ENCODE measurements at places on chromosomes 3 and 15.

DNA sequence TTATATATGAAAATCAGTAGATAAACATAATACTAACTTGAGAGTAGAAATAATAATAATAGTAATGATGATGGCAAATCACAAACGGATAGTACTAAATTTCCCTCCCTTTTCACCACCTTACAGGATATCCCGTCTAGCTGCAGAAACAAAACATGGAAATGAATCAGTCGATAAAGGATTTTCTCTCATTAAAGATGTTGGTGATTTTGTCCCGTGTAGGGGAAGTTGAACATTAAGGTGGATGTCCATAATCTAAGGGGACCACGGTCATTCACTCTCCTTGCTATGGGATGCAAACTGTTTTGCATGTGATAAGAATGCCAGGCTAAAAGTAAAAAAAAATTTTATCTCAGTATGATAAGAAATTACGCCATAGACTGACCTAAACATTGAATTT is 1027.7 kb upstream of the NR2F2 start:
- no peak for DNase-seq

- peak; percentile 80 for DNase-seq
Measured at GRCh38 chr15:40894681-40895448, 615 bp downstream of the VPS18 start.

DNA sequence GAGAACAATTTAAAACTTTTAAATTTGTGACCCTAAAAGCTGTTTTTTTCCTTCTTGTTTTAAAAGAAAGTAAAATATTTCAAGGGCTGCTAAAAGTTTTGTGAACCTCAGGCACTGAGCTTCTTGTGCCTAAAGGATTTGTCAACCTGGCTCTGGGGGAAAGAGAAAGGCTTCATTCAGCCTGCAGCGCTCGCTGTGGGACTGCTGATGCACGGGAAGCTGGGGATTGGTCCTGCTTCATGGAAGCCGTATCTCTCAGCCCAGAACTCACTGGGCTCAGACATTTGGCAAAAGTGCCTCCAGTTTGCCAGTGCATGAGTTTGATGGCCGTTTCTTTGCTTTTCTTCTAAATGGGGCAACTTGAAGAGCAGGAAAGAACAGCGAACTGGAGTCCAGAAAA is 30.8 kb downstream of the TPRG1 start:
- no peak for DNase-seq

- DNase-seq, result no peak
Measured at GRCh38 chr3:143685491-143685890, 162.8 kb downstream of the SLC9A9 start.

- DNase-seq, result no peak
Measured at GRCh38 chr3:53675942-53676341, 170.3 kb downstream of the CHDH start.

DNA sequence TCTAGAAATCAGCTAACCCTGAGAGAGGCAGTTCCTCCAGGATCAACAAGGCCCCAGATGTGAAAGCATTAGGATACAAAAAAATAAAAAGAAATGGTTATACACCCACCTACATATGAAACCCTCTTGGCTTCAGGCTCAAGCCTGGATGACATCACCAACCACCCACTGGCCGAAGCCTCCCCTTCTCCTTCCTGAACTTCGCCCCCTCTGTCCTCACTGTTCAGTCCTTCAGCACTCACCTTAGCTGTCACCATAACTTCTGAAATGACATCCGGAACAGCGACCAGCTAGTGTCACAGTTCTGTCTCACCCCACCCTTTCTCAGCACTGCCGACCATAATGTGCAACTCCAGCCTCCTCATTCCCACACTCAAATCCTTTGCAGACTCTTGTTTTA is 98.7 kb downstream of the PLCH1 start:
- no peak for DNase-seq

GRCh38 chr3:129183569-129184395 is at the start of gene CNBP:
TSS of gene CNBP (minus strand) at chr3:129183896. CDS start at chr3:129171757, 12,139 bp downstream.
- DNase-seq, result peak; percentile 96

DNA sequence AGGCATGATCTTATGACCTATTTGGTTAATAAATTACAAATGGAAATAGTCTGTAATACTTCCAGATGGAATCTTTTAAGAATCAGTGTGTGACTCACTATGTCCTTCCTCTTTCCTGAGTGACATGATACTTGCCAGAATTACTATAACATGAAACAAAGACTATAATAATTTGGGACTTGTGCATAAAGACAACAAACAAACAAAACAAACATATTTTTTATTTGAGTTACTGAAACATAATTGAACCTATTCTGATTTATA is 1268.1 kb downstream of the OTOL1 start:
- peak; percentile 2 for DNase-seq

- DNase-seq, result peak; percentile 64
Measured at GRCh38 chr3:153591561-153592245, 429.7 kb downstream of the RAP2B start.

GRCh38 chr15:40096094-40096891 is 12.4 kb downstream of the BMF start:
- DNase-seq, result no peak

GRCh38 chr15:82108489-82109078 is 62.8 kb upstream of the MEX3B start:
- peak; percentile 60 for DNase-seq

DNA sequence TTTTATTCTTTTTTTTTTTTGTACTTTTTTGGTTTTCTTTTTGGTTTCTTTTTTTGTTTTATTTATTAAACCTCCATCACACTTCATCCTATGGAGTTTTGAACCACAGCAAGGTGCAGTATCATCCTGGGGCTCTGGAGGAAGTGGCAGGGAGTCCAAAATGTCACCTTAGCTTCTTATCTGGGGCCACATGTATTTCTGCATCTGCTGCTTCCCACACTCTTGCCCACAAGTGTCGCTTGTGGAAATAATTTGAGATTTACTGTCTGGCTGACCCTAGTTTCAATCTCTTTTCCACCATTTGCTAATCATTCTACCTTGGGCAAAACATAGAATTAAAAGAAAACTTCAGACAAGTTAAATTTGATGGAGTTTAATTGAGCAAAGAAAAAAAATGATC is 6.4 kb downstream of the OPA1 start:
- DNase-seq, result no peak

GRCh38 chr3:16288664-16289063 is 23.7 kb downstream of the OXNAD1 start:
- no peak for DNase-seq

DNA sequence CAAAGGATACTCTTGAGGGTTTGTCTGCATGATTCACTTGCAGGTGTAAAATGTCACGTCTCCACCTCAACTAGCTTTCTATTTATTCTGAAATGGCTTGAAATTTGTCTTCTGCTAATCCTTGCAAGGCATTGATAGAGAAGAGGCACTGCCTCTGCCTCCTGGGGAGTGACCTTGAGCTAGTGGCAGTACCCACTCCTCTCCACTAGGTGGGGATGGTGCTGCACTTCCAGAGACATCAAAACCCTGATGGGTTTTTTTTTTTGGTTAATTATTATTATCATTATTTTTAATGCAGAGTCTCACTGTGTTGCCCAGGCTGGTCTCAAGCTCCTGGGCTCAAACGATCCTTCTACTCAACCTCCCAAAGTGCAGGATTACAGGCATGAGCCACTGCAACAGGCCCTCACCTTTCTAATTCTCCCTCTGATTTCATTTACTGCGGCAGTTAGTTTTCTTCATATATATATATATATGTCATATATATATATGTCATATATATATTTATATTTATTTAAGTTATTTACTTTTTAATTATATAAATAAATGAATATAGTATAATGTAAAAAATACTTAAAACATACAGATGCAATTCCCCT is 117.6 kb upstream of the EIF1B start:
- peak; percentile 36 for DNase-seq

- DNase-seq, result no peak
Measured at GRCh38 chr3:62496503-62496902, 123.2 kb upstream of the FEZF2 start.

DNA sequence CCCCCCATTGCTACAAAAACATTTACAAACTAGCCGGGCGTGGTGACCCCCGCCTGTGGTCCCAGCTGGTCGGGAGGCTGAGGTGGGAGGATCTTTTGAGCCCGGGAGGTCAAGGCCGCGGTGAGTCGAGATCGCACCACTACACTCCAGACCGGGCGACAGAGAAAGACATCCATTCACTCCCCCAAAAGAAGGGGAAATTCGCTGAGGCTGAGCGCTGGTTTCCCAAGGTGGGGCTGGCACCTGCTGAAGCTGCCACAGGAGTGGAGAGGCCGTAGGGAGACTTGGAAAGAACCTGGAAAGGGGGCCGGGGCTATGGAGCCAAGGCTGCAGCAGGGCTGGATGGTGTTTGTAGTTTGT is 732 bp upstream of the CRTC3 start:
- no peak for DNase-seq

Measured in fibroblast of skin of right biceps (primary cell).